ENCODE measurements at places on chromosomes 7 and 10.

- peak; percentile 40 for DNase-seq
Observed at GRCh38 chr10:13120786-13121499, 21.0 kb downstream of the OPTN start.

GRCh38 chr10:119667562-119668328, 16.6 kb downstream of the BAG3 start:
- peak; percentile 80 for DNase-seq

DNA sequence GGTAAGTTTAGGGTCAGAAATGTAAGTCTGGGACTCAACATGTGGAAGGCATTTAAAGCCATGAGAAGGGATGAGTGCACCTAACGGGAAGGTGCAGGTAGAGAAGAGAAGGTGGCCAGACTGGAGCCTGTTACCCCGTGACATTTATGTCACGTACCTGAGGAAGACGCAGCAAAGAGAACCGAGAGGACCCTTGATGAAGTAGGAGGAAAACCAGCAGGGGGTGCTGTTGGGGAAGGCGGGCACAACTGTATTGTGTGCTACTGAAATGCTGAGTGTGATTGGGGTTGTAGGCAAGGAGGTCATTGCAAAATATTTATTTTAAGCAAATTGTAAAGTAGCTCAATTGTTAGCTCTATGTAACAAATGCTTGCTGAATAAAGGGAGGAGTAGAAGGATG, 338.2 kb upstream of the PRKCQ start:
- peak; percentile 79 for DNase-seq

DNA sequence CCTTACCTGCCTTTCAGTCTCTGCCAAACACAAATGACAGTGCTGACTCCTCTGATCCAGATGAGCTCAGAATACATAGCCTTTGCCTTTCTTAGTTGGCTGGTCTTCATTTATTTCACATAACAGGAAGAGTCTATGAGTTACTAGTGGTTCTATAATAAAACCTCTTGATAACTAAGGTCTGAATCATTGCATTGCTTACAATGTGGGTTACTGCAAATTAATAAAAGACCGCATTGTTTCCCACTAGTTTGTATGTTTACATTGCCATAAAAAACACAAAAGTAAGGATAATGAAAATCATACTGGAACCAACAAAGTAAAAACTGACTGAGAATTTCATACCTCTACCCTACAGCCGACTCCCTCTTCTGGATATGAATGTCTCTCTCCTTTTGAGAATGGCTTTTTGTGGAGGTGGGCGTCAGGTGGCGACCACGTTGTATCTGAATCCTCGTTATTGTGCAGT, 62.0 kb upstream of the AKR1E2 start:
- DNase-seq = no peak

GRCh38 chr7:66933469-66933868, 12.4 kb downstream of the TMEM248 start:
- DNase-seq = no peak

GRCh38 chr10:42652858-42653257, 14.5 kb upstream of the ZNF33B start:
- no peak for DNase-seq

DNA sequence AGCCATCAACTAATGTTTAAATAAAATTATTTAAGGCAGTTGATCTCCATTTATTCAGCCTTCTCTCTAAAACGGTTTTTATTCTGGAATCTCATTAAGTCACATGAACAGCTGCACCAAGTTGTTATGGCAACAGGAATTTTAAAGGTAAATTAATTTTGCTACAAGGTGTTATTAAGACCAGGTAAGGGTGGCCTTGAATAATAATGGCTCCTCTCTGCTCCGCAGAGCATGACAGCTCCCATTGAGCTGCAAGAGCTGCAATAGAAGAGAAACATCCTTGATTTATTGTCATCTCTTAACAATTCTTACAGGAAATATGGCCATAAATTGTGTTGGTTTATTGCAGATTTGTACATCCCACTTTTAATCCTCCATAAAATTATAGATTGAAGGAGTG, 165.8 kb downstream of the KLF6 start:
- no peak for DNase-seq

DNA sequence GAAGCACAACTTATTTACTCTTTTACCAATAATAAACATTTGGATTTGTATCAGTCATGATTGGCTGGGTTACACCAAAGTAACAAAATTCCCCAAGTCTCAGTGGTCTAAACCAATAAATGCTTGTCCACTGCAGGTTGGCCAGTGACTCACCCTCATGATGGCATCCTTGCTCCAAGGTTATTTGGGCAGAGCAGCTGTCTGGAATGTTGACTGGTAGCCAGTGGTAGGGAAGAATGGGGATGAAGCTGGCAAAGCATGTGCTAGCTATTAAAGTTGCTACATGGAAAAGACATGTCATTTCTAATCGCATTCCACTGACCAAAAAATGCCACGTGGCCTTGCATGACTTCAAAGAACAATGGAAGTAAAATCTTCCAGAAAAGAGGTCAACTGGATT, 1168.7 kb upstream of the CELF2 start:
- DNase-seq = no peak

GRCh38 chr7:106418526-106418925, 133.7 kb upstream of the NAMPT start:
- DNase-seq = peak; percentile 39

DNA sequence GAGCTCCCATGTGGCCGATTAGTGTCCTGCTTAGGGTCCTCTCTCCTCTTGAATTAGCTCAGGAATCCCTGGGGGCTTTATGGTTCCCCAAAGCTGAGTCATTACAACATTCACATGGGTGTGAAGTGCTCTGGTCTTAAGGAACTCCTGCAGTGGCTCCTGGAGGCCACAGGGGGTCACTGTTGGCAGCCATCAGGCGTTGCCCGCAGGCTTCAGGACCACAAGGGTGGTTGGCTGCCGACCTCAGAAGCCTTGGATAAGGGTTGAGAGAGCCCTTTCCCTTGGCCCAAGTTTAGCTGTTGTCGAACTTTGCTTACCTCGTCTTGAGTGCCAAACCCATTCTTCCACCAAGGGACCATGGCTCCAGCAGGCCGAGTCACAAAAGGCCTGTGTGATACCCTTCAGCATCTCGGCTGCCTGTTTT, 61.7 kb downstream of the SH2D4B start:
- peak; percentile 95 for DNase-seq

- no peak for DNase-seq
Observed at GRCh38 chr7:138226001-138226476, 149.8 kb downstream of the AKR1D1 start.

DNA sequence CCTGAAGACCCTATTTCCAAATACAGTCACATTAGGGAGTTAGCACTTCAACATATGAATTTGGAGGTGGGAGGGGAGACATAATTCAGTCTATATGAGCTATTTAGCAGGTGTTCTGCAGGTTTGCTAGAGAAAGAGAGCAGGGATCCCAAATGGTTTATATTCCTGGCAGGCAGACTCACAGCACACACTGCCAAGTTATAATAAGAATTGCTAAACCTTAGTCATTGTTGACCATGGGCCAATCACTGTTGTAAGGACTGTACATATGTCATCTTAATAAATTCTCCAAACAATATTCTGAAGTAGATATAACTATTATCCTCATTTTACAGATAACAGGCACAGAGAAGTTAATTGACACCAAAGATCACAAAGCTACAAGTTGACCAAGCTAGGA, 1.5 kb upstream of the CCDC3 start:
- DNase-seq = no peak

- DNase-seq = peak; percentile 81
Observed at GRCh38 chr10:98262571-98262970, 5.4 kb downstream of the LOXL4 start.

GRCh38 chr10:78407009-78407711, 373.5 kb downstream of the RPS24 start:
- peak; percentile 40 for DNase-seq

DNA sequence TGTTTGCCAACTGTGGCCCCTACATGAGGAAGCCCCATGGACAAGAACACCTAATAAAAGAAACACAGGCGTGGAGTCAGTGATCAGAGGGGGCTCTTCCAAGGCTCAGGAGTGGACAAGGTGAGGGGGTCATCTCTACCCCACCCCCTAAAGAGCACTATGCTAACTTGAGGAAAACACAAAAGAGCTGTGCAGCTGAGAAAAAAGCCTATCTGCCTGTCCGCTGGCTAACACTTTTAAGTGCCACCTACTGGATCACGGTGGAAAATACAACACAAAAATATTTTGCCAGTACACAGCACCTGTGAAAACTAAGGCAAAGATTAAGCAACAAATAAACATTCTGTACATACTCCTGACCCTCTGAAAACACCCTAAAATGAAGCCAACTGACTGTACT, 53.1 kb upstream of the COBL start:
- peak; percentile 21 for DNase-seq

DNA sequence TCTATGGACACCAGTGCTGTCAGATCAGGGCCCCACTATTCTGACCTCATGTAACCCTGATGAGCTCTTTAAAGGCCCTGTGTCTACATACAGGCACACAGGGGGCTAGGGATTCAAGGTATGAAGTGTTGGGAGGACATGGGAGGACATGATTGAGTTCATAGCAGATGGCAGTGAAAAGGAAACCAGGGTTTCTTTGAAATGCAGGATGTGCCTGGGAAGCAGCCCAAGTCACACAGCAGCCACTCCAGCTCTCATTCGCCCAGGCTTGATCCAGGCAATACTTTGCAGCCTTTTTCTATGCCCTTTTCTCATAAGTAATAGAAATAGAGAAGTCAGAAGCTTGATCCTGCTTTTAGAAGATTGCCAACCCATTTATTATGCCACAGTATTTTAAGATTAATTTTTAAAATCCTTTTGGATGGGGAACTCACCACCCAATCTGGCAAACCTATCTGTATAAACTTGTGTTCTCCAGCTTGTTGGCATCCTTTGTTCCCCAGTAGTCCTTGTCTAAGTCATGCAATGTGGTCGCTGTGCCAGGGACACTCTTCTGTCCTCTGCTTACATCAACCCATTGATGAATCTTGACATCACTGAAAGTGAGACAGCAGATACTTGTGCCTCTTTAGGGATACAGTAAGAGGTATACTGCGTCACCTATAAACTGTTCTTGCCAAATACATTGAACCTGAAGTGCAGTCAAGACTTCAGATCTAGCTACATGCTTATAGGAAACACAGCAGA, 95.0 kb downstream of the TAF3 start:
- DNase-seq = no peak

- peak; percentile 66 for DNase-seq
Observed at GRCh38 chr7:30479202-30480120, 877 bp upstream of the NOD1 start.

DNA sequence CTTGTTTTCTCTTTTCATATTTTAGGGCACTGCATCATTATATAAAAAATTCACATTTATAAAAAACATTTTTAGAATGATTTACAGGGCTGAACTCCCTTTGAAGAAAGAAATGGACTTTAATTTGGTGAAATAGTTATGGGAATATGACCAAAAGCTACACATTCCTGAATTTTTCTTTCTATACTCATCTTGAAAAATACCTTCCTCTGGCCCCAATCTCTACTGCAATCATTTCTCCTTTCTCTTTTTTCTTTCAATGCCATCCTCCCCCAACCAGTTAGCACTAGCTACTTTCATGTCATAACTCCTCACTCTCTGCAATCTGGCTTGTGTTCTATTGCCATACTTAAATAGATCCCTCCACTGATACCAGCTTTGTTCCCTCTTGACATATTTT, 6.2 kb downstream of the WNT8B start:
- DNase-seq = no peak

DNA sequence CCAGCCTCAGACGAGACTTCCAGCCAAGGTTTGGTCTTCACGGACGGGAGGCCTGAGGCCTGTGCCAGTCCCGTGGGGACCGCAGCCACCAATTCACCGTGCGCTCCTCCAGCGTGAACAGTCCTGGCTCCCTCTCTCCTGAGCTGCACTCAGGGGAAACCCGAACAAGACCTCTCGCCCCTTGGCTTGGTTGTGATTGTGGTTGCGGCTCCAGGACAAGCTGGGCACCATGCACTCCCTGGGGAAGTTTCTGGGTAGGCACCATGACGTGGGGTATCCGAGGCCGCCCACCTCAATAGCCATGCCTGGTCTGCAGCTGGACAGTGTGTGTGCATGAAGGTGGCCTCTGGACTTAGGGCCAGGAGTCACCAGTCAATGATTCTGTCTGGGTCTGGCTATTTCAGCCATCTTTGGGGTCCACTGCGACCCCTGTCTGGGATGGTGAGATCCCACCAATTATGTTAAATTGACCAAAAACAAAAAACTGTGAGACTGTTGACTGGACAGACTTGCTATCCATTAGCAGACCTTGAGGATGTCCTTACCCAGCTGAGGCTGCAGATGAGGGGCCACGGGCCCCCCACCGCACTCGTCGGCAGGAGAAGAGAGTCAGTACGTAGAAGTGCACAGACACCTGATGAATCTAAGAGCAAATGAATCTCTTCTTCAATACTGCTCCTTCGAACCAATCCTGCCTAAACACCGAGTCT, 33.5 kb upstream of the EN2 start:
- DNase-seq = no peak

DNA sequence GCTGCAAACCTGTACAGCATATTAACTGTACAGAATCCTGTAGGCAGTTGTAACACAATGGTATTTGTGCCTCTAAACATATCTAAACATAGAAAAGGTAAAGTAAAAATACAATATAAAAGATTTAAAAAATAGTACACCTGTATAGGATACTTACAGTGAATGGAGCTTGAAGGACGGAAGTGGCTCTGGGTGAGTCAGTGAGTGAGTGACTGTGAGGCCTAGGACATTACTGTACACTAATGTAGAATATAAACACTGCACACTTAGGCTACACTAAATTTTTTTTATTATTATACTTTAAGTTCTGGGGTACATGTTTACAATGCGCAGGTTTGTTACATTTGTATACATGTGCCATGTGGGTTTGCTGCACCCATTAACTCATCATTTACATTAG, 97.3 kb upstream of the STK17A start:
- DNase-seq = no peak

DNA sequence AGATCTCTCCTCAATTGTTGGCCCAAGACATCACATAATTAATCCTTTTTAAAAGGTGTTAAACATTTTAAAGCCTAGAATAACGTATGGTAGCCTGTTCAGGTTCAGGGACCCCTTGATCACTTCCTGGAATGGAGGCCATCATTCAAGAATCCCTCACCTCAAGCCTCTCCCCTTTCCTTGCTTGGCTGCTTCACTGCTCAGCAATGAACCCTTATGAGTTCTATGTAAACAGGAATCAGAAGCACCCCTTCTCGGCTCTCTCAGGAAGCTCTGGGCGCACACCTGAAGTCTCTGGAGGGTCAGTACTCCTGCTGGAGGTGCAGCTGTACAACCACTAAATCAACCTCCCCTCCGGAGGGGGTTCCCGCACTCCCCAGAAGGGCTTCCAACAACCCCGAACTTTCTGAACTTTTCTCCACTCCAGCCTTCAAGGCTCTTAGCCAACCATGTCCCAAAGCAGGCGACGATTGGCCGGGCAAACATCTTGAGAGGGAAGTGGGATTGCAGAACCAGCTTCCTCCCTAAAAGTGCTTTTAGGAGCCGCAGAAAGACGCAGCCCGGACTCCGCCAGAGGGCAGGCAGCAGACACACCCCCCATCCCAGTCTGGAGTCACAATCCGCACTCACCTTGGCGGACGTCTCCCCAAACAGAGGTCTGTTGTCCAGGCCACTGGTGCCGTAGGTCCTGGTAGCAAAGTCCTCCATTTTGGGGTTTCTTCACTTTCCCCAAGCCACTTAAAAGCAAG, 562 bp downstream of the TMEM243 start:
- DNase-seq = peak; percentile 85

All from NB4 (cell line).